Activated T-cell treated with anti-CD3 and anti-CD28 coated beads, Interleukin-2, amount 50 U/mL, for 4 hours (primary cell): ENCODE measurements at places on chromosomes 16 and 17. TPM values are rescaled to one million over a fixed set of nuclear protein-coding genes. Genes with fewer than 3 reads are reported as not detected.

Gene PDILT
- not detected for total RNA-seq

Gene ENPP7
- total RNA-seq, result not detected

Gene NACA2
- total RNA-seq, result not detected

Gene HOXB8
- total RNA-seq, result not detected

Gene UBALD1
- total RNA-seq, result 22.5 TPM

Gene ESRP2
- total RNA-seq, result 0.53 TPM

Gene NCOR1
- 86.4 TPM for total RNA-seq

Gene HS3ST3A1
- total RNA-seq, result not detected

Gene CLDN6
- 0.30 TPM for total RNA-seq

Gene ACSM5
- total RNA-seq, result not detected

Gene APOBR
- 3.0 TPM for total RNA-seq

Gene CENPX
- total RNA-seq, result 145 TPM

Gene PCGF2
- total RNA-seq, result 0.58 TPM

Gene KRT10
- total RNA-seq, result 50.0 TPM

Gene OTOP2
- not detected for total RNA-seq

Gene ITPRIPL2
- total RNA-seq, result 7.8 TPM

Gene ZSCAN10
- 0.11 TPM for total RNA-seq

Gene STXBP4
- 5.1 TPM for total RNA-seq

Gene HSD17B2
- not detected for total RNA-seq

Gene BICDL2
- 0.05 TPM for total RNA-seq

Gene IGF2BP1
- 0.76 TPM for total RNA-seq

Gene NXPH3
- not detected for total RNA-seq

Gene MEFV
- 0.14 TPM for total RNA-seq

Gene CNP
- total RNA-seq, result 78.3 TPM
